ENCODE measurements at places on chromosomes 13 and 19.

DNA sequence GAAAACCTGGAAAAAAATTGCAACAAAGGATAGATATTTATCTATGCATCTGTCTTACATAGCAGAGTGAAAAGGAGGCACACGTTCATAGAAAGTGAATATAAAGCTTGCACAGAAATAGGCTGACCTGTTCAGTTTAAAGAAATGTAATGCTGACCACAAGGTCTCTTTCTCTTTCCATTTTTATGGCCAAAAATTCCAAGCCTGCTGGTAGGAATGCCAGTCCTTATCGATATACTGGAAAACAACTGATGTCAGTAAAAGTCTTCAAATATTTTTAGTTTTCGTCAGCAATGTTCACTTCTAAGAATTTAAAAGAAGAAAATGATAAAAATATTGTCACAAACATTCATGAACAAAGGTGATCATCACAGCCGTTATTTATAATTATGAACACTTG is 59.0 kb upstream of the MCF2L start:
- DNase-seq: no peak

DNA sequence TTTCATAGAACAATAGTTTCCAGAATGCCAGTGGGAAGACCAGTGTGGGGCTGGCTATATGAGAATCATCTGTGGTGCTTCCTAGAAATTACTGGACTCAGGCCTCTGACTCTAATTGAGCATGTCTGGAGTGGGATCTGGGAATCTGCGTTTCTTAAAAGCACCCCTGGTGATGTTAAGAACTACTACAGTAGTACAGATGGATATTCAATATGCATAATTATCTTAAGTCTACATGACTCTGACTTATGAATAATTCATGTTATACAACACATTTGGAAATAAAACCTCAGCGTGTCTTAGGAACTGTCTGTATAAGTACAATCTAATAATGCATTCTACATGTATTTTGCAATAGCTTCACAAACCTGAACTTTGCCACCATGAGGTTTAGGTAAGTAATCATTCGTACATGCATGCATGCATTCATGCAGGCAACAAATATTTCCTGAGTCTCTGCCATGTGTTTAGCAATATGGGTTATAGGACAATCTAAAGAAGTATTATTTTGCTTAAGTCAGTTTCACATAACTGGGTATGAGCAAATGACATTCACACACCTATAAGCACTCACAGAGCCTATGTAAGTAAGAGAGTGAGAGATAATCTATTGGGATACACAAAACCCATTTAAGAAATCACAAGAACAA is 62.0 kb downstream of the EPSTI1 start:
- DNase-seq: no peak

DNA sequence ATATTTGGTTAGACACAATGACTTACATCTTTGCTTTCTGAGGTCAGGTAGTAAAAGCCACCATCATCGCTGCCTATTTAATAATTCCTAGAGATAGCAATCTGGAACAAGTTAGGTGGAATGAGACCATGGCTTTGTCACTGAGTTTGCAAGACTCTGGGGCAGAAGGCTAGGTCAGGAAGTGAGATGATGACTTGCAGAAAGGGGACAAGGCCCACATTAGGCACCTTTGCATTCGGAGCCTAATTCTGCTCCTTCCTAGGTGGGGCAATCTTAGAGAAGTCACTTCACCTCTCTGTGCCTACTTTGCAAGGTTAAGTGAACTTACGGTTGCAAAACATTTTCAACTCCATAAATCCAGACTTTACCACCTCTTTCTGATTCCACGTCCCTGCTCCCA is 10.3 kb downstream of the EDDM13 start:
- no peak for DNase-seq

DNA sequence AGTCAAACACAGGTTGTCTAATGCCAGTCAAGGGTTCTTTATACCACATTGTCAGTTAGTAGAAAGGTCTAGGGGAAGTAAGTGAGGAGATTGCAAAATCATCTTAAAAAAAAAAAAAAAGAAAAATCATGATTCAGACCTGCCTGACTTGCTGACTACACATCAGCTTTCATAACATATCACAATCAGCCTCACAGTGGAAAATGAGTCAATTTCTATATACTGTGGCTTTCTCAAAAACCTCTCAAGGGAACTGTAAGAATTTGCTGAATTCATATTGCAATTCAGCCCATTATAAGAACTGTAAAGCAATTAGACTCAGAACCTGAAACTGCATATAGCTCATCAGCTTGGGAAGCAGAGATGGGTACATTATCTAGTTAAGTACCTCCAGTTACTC is 75.3 kb upstream of the GPC6 start:
- DNase-seq: peak; percentile 93

GRCh38 chr19:5218255-5218855 is 122.3 kb downstream of the PTPRS start:
- no peak for DNase-seq

GRCh38 chr19:58170860-58171259 is 12.0 kb upstream of the ZNF274 start:
- DNase-seq: peak; percentile 26

- peak; percentile 52 for DNase-seq
Observed at GRCh38 chr19:12872941-12873890, 8.0 kb downstream of the DNASE2 start.

DNA sequence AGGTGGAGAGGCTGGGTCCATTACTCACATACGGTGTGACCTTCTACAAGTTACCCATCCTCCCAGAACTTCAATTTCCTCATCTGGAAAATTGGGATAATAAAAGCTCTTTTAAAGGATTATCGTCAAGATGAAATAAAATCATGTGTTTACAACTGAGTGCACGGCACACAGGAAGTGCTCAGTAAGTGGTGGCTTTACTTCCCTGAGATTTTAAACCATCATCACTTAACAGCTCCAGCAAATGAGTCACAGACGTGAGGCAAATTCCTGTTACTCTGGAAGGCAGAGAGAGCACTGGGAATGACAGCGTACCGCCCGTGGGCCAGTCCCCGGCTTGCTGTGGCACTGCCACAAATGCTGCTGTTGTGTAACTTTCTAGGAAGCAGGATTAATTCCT is 64.1 kb downstream of the MRPL57 start:
- peak; percentile 59 for DNase-seq

DNA sequence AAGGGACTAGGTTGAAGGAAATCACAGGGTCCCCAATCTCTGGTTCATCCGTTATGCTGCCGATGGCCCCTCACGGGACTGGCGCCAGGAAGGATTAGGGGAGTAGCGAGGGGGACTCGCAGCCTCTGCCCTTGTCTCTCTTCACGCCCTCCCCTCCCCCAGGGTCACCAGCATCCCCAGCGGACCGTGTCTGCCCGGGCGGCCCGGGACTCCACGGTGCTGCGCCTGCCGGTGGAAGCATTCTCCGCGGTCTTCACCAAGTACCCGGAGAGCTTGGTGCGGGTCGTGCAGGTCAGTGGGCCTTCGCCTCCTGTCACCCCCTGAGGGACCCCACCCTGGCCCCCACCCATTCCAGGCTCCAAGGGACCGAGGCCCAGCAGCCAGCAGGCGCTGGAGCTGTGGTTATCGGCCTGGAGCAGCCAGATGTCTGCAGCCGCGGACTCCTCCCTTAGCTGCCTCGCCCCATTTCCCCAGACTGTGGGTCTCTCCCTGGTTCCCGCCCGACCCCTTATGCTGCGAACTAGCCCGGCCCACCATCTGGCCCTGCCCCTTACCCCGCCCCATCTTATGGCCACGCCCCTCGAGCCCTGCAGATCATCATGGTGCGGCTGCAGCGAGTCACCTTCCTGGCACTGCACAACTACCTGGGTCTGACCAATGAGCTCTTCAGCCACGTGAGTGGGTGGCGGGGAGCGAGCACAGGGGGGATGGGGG is 5.4 kb downstream of the PNPLA6 start:
- peak; percentile 26 for DNase-seq

GRCh38 chr13:25186187-25186586 is 14.1 kb upstream of the AMER2 start:
- no peak for DNase-seq

GRCh38 chr13:93244141-93244917 is 17.7 kb downstream of the GPC6 start:
- peak; percentile 63 for DNase-seq

- no peak for DNase-seq
Observed at GRCh38 chr13:98875146-98875729, 102.6 kb downstream of the DOCK9 start.

- DNase-seq: no peak
Observed at GRCh38 chr19:12695096-12695495, 1.3 kb downstream of the FBXW9 start.

GRCh38 chr19:16893686-16893989 is 4.8 kb downstream of the F2RL3 start:
- DNase-seq: no peak

DNA sequence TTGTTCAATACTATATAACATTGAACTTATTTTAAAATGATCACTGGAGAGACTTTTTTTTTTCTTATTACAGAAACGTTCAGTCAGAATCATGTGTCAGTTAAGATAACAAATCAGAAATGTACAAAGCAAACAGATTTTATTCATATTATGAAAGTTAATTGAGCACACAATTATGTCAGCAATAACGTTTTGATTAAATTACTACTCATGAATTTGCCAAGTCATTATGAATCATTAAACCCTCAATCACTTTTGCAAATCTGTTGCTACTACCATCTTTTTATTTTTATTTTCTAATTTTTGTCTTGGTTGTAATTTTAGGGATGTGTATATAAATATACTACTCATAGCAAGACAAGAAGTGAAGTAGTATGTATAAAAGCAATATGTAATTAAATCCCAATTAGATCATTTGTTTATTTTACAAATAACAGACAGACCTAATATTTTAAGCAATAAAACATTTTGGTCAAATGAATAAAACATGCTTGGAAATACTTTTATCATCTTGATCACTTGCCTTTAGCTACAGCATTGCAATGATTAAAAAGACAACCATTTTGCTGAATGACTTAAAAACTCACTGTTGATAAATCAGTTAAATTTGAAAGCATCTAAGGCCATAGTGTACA is 893.4 kb upstream of the MIR17HG start:
- no peak for DNase-seq

- no peak for DNase-seq
Observed at GRCh38 chr13:113232208-113233003, 23.0 kb downstream of the CUL4A start.

- DNase-seq: no peak
Observed at GRCh38 chr13:40619479-40619814, 47.0 kb downstream of the FOXO1 start.

DNA sequence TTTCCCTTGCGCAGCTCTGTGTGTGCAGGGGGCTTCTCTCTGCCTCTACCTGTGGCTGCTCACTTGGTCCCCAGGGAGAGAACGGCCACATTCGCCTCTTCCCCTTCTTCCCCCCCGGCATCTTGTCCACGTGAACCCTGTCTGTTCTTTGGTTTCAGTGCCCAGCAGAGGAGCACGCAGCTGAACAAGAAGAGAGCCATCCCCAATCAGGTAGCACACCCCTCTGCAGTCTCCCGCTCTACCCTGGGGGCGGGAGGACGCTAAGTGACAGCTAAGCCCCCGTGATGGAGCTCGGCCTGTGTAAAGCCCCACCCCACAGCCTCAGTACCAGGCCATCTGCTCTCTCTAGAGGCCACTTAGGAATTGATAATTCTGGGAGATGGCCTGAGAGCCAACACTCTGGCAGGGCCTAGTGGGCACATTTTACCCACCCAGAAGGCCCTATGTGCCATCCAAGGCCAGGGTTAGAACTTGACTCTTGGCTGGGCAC is 30.2 kb downstream of the TMED1 start:
- no peak for DNase-seq

- no peak for DNase-seq
Observed at GRCh38 chr13:39886336-39886735, 230.9 kb downstream of the COG6 start.

DNA sequence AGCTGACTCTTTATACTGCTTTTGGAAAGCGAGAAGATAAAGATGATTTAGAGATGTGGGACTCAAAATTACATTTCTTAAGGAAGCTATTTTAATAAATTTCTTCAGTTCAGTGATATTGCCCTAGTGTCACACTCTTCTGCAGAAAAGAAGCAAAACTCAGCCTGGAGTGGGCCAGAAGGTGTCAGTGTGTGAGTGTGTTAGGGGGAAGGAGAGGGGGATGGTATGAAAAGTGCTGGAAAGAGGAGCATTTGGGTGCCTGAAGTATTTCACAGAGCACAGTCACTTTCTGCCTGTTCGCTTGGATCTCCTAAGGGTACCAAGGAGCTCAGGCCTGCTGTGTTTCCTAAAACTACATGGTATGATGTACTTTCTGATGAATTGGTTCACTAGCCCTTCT is 84.5 kb upstream of the FRY start:
- DNase-seq: no peak

GRCh38 chr13:50208826-50209335 is 193.6 kb downstream of the KCNRG start:
- peak; percentile 98 for DNase-seq
